ENCODE measurements at places on chromosomes 11 and 22.

DNA sequence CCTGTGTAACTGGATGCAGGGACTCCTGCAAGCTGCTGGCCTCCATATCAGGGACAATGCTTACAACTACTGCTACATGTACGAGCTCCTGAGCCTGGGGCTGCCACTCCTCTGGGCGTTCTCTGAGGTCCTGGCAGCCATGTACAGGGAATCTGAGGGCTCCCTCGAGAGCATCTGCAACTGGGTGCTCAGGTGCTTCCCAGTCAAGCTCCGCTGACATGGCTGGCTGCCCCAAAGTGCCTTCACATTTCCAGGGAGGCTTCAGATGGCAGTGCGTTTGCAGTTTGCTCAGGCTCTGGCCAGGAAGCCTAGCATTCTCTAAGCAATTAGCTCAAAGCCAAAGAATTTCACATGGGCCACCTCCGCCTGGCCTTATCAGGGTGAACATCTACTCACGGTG lies 117.4 kb upstream of the PARVA start:
- no peak for DNase-seq

DNA sequence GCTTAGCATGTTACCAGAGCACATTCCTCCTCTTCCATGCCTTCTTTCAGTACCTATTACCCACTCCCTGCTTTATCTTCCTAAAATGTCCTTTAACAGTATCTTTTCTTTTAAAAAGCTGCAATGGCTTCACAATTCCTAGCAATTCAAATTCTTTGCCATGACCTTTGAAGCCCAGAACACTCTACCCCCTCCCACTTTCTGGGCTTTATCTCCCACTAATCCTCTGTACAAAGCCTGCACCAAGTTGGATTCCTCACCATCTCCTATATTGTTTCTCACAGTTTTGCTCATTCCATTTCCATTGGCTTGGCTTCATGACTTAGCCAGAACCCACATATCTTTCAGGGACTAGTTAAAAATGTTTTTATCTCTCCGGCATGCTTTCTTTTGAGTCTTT lies 80.9 kb downstream of the FAM76B start:
- DNase-seq, result no peak

DNA sequence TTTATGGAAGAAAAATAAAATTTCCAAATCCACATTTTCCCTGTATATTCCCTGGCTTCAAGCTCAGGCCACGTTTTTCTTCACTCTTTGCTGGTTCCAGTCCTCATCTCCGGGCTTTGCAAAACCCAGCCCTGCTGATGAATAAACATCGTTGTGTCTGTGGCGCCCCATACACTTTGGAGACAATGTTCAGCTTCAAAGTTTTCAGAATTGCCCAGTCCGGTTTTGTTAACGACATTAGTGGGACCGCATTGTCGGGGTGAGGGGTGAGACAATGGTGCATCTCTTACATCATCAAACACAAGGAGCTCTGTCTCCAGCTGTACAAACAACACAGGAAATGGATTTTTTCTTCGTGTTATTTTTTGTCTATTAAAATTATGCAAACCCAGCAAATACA lies 53.4 kb upstream of the HTATIP2 start:
- no peak for DNase-seq

GRCh38 chr11:61353131-61354067 lies 8.3 kb downstream of the CYB561A3 start:
- DNase-seq, result no peak

GRCh38 chr11:131745405-131745804 lies 375.0 kb downstream of the NTM start:
- no peak for DNase-seq

DNA sequence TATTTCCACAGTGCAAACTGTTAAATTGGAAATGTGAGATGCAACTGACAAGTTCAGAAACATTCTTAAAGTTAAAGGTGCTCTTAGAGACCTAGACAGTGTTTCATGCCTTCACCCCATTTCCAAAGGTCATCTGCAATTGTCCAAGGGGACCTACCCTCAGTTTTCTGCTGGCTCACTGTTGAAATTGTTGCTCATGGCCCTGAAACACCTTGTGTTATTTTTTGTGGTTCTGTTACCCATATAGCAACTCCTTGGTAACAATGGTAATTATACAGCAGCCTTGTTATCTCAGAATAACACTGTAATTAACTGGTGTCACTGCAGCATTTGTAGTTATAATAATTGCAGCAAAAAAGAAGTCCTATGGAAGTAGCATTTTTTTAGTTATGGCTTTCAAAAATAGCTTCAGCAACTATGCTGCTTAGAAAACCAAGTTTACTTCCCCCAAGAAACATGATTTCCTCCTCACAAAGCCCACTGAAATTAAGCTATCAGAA lies 49.2 kb upstream of the CCDC34 start:
- no peak for DNase-seq

DNA sequence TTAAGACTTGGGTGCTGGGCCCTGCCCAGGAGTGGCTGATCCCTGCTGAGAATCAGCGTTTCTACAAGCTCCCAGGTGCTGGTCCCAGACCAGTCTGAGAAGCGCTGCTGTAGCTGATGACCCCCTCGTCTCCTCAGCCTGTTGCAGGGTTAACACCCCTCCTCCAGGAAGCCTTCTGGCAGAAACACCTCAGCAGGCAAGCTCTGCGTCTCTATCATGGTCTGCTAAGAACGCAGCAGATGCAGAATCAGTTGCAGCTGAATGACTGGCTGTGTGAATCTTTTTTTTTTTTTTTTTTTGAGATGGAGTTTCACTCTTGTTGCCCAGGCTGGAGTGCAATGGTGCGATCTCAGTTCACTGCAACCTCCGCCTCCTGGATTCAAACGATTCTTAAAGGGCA lies 132.5 kb downstream of the CACNA1I start:
- no peak for DNase-seq

DNA sequence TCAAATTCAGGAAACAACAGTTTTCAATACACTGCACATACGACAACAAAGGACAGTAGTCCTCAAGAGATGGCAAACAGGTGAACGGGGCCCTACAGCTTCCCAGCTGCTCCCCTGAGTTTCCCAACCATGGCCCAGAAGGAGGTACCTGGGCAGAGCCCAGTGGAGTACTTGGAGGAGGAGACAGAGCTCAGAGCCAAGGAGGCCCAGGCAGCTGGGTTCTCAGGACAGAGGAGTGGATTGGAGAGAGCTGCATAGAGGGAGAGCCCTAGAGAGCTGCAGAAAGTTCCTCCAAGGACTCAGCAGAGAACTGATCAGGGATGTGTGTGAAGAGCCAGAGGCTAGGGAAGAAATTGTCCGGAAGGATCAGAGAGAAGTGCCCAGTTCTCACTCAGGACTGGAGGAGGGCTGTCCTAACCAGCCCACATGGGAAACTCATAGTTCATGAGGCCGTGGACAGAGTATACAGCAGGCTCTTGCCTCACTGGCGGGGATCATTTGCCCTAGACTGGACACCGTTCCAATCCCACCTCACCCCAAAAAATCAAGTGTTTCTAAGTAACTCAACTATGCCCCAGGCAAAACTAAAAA lies 7.6 kb upstream of the ASCL2 start:
- no peak for DNase-seq

GRCh38 chr11:123202155-123203151 lies 7.4 kb upstream of the CLMP start:
- no peak for DNase-seq

- no peak for DNase-seq
Observed at GRCh38 chr11:113690619-113691569, 15.2 kb downstream of the TMPRSS5 start.

GRCh38 chr11:61045271-61045670 lies 57.0 kb upstream of the CD5 start:
- no peak for DNase-seq

DNA sequence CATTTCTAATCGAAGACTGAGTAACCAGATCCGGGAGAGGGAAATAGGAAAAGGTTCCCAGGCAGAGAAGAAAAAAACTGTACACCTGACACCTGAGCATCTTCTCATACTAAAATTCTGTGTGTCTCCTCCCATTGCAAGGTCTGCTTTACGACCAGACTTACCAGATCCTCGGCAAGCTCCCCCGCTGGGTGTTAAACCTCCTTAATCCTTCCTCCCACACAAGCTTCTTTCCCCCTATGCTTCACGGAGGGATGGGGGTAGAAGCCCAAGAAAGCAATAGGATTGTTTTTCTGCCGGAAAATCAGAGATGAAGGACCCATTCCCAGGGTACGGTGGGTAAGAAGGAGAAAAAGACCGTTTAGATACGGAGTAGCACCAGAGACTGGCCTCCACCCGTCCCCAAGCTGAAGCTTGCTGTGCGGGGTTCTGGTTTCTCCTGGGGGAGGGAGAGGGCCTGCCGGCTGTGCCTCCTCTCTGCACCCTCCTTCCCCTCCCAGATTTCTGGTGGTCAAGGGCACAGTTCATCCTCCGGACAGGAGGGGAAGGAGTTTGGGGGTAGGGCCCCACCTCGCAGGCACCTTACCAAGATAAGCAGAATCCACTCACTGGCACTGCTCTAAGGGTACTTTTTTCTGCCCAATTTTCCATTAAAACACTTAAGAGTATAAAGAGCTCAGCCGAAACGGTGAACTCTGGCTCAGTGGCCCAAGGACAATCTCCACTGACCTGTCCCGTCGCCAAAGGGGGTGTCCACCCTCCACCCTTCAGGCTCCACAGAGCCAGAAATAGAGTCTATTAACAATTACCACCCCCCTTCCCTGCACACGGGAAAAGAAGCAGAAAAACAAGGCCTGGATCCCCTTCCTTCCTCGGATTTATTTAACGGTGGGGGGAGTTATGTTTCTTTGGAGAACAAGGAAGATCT lies 1.2 kb downstream of the TOB2 start:
- DNase-seq, result no peak

- no peak for DNase-seq
Observed at GRCh38 chr11:43359422-43359818, 700 bp downstream of the TTC17 start.

GRCh38 chr22:37177755-37178154 lies 10.3 kb downstream of the C1QTNF6 start:
- no peak for DNase-seq

GRCh38 chr11:62026739-62027370 lies 59.4 kb upstream of the FTH1 start:
- no peak for DNase-seq

GRCh38 chr11:125165843-125166763 lies 1.6 kb downstream of the PKNOX2 start:
- DNase-seq, result no peak

DNA sequence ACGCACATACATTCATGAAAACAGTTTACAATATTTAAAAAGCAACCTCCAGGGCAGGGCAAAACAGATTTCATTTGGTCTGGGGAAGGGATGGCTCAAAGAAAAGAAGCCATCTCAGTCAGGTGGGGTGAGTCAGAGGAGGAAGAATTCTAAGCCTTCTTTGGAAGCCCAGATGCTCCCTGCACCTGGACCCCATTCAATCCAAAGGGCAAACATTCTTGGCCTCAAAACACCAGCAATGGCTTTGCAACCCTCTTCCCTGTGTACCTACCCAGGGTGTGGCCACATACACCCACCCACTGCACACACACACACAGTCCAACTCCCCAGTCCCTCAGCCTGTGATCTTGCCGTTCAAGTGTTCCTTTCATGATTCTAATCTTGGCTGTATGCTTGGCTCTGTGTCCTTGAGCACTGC lies 2.0 kb downstream of the KCNE3 start:
- DNase-seq, result no peak

GRCh38 chr22:29202212-29203192 lies 3.2 kb upstream of the EMID1 start:
- DNase-seq, result peak; percentile 30

GRCh38 chr11:131506348-131506747 lies 135.9 kb downstream of the NTM start:
- no peak for DNase-seq
